Uterus (tissue), 4 donors: ENCODE measurements at places on chromosomes 16 and 17.
A peak's percentile ranks its signal among the peaks of the same experiment; 100 is the strongest.

DNA sequence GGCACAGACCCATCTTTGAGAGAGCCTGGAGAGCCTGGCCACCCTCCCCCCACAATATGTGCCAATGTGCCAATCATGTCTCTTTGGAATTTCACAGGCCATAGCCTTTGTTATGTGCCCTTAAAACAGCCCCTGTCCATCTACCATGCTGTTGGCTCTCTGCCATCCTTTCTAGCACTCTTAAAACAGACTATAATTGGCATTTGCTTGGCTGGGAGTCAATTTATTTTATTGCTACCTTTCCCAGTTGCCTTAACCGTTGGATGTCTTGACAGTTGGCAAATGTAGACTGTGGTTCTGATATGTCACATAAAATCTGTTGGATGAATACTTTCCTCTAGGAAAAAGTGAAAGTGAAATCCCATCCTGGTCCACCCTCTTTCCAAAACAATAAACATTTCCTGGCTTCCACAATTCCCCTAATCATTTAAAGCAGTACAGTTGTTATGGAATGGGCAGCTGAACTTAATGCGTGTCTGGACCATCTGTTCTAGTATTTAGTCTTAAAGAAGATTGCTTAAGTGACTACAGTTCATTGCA is 394.0 kb downstream of the KCNJ2 start:
- DNase-seq = no peak

- no peak for DNase-seq
Observed at GRCh38 chr17:82358465-82359350, at the start of gene TEX19. Gene TEX19, plus strand, starts transcription at chr17:82359247. Its CDS starts 2,904 bp downstream, at chr17:82362151.

GRCh38 chr16:4272114-4272956 is 488 bp downstream of the TFAP4 start:
- DNase-seq = peak; percentile 50

GRCh38 chr17:43545383-43545632 is 832 bp downstream of the ETV4 start:
- DNase-seq = no peak

- no peak for DNase-seq
Observed at GRCh38 chr17:14741491-14741890, 440.6 kb downstream of the HS3ST3B1 start.

GRCh38 chr16:59920054-59920453 is 1185.9 kb upstream of the GOT2 start:
- DNase-seq = no peak

- DNase-seq = no peak
Observed at GRCh38 chr17:72710202-72710601, 382.3 kb downstream of the SLC39A11 start.

DNA sequence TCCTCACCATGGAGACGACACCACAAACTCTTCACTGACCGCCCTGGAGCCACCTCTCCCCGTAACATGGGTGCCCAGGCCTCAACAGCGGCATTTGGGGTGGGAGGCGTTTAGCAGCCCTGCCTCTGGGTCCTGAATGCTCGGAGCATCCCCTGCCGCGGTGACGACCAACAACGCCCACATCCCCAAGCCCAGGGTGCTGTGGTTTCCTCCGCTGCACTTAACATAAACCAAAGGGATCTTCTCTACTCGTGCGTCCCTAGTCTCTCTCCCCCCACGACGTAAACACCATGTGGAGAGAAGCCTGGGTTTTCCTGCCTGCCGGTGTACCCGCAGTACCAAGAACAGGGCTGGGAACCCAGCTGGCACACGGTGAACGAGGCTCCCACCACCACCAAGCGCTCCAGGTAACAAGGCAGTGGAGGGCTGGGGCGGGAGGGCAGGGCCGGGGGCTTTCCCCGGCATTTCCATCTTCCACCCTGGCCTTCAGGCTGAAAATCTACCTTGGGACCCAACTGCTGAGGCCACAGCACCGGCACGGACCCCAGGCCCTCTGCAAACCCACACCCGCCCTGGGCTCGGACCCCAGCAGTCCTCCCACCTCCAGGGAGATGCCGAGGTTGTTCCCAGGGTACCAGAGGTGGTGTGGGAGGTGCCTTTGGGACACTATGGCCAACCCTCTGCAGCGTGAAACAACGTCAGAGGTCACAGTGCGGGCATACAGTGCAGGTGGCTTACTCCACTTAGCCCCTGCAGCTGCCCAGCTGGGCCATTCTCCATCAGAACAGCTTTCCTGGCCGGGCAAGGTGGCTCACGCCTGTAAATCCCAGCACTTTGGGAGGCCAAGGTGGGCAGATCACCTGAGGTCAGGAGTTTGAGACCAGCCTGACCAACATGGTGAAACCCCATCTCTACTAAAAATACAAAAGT is 54.3 kb downstream of the TIMM22 start:
- no peak for DNase-seq

- DNase-seq = no peak
Observed at GRCh38 chr16:73000907-73001521, 46.9 kb downstream of the ZFHX3 start.

DNA sequence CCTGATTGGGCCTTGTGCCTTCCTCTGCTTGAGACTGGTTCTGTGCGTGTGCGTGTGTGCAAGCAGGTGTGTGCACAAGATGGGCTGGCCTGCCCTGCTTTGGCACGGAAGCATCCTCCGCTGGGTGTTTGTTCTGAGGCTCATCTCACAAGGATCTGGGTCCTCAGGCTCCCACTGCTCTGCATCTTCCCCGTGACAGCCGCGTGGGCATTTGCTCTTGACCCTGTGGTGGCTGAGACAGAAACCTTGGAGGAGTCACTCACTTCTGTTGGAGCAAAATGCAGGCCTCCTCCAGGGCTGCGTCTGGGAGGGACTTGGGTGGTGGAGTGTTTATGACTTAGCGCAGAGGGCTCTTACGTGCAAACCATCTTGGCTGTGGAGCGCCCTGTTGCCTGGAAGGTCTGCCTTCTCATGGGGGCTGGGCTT is 119.2 kb downstream of the RPTOR start:
- DNase-seq = peak; percentile 43
